Epithelial cell of proximal tubule (primary cell): ENCODE measurements at places on chromosomes 3 and 15.

DNA sequence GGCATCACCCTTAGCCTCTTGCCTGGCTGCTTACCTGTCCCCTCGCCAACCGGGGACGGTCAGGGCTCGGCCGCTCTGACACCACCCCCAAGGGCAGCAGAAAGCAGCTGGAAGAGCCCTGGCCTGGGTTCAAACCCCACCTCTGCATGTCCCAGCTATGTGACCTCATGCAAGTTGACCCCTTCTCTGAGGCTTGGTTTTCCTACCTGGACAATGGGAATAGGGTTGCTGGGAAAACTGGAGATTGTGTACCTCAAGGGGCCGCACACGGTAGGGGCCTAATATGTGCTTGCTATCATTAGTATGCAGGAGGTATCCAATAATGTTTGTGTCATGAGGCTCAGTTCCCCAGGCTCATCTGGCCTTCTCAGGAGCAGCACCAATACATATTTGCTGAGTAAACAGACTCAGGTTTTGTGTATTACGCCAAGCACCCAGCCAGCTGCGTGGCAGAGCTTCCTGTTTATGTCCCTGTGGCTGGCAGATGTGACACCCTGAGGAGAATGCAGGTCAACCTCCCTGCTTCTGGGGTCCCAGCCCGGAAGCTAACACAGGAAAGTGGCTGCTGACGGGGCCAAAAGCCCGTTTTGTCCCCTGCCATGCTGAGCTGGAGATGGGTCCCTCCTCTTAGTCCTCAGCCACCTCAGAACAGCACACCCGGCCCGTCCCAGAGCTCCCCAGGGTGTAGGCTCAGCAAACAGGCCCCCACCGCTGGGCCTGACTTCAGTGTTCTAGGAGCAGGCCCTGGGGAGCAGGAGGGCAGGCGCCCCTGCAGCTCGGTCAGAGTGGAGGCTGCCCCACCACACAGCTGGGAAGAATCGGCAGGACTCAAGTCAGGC is 29.7 kb downstream of the PLXND1 start:
- no peak for DNase-seq

DNA sequence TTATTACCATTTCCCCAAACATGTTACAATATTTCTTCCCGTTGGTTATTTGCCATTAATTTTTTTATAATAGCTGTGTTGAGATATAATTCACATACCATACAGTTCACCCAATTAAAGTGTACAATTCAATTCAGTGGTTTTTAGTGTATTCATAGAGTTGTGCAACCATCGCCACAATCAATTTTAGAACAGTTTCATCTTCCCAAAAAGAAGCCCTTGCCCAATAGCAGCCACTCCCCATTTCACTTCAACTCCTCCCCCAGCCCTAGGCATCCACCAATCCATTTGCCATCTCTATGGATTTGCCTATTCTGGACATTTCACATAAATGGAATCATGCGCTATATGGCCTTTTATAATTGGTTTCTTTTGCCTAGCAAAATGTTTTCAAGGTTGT is 225.1 kb downstream of the EPHB1 start:
- DNase-seq: no peak

DNA sequence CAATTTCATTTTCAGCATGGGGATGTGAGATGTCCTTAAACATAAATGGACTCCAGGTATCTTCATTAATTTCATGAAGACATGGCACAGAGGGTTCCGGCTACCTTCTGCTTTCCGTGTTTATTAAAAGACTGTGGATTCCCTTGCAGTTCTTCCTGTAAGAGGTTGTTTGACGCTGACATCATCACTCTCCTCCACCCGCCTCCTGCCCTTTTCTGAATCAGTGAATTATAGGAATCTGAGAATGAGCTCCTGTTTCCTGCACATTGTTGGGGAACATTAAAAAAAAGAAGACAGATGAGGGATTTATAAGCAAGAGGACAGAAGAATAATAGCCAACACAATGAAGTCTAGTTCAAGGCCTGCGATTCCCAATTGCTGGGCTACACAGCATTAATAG is 191.3 kb downstream of the LPP start:
- DNase-seq: peak; percentile 83

DNA sequence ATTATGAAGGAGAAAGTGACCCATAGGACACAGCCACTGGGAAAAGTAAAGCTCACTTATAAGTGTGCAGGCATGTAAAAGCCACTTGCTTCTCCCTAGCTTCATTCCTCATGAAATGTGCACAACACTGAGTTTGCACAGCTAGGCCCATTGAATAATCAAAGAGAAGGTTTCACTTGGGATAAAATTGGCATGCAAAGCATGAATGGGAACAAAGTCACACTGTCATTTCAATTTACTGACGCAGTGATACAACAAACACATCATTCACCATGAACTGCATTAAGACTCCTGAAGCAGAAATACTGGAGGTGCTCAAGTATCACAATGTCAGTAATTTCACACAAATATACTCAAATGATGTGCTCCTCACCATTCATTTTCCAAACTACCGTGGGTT is 61.1 kb downstream of the KCNMB2 start:
- DNase-seq: no peak

DNA sequence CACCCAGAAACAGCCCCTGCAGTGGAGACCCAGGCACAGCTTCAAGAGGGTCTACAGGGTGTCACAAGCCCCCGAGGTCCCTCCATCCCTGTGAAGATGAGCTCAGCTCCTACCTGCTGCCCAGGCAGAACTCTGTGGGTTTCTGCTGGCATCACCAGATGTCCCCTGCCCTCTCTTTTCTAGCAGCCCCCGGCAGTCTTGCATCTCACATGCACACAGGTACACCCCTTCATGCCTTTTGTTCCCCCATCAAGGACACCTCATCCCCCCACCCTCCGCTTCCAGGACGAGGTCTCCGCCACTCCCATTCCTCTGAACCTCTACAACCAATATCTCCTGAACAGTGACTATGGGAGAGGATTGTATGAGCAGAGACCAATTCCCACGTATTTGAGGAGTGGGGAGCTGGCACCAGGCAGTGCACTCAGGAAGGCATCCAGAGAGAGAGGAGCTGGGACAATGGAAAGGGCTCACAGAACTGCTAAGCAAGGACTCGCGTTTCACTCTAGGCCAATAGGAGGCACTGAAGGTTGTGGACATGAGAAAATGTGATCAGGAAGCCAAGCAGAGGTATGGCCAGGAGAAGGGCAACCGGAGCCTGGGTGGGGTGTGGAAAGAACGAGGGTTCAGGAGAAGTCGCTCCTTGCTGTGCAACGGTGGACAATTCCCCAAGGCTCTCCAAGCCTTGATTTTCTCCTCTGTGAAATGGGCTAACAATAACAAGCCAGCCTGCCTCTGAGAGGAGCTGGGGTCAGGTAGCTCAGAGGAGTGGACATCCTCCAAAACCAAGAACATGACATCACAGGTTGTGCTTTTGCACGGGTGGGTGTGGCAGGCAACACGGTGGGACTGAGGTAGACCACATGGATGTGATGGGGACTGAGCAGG is 115.2 kb downstream of the CHSY1 start:
- no peak for DNase-seq
